ENCODE measurements at places on chromosomes 6 and 20.

DNA sequence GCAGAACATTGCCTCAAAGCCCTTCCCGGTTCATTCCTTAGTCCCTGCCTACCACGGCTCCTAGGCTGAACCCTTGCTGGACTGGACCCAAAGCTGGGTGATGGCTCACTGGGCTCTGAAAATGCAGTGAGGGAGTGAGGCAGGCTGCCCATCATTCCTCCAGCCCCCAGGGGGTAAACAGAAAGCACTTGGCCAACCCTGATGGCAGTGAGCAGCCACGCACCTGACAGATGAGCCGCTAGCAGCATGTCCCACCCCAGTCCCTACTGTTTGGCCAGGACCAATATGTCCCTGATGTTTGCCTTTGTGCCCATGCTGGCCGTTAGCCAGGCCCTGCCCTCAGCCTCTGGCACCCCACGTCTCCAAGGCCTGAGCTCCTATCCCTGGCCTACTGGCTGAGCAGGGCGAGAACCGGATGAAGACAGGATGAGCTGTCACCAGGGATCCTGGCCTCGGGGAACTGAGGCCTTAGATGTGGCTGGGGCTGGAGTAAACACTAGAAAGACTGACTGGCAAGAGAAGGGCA is 19.4 kb upstream of the BAK1 start:
- DNase-seq = no peak

- no peak for DNase-seq
Observed at GRCh38 chr20:56518721-56519398, 5.7 kb upstream of the FAM209A start.

DNA sequence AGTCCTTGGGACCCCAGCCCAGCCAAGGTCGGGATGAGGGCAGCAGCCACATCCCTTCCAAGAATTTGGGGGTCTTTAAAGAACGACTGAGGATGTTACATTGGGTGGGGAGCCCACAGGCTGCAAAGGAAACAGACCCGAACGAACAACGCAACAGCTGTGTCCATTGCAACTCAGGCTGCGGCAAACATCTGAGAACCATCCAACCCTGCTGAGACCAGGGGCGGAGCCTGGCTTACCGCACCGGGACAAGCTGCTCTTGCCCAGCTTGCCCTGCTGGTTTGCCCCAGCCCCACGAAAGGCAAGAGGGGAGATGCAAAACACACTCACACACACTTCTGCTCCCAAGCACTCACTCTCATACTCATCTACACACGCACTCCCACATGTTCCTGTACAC is 21.5 kb upstream of the TAF4 start:
- no peak for DNase-seq

- no peak for DNase-seq
Observed at GRCh38 chr6:47663462-47664216, 34.7 kb upstream of the ADGRF4 start.

DNA sequence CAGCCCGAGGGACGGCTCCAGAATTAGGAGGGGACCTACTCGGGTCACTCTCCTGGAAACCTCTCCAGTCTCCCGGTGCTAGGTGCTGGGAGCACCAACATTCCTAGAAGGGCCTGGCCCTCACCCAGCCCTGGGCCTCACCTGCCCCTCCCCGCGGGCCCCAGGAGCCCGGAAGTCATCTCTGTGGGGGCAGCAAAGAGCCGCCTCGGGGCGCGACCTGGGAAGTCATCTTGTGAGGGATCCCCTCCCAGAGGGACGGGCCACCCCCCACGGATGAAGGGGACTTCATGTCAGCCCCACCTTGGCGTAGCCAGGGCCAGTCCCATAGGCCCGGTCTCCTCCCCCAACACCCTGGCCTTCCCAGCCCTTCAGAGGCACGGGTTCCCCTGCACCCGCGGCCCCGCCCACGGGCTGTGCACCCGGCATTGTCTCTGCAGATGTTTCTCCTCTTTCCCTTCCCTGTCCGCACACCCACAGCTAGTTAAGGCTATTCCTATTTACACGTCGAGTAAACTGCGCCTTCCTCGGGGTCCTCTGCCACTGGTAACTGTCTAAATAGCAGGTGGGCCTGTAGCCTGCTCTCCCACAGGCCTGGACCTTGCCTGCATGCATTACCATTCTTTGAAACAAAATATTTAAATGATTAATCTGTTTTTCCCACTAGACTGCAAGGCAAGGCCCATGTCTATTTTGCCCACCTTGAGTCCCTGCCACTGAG is 896 bp upstream of the RNASET2 start:
- DNase-seq = no peak

DNA sequence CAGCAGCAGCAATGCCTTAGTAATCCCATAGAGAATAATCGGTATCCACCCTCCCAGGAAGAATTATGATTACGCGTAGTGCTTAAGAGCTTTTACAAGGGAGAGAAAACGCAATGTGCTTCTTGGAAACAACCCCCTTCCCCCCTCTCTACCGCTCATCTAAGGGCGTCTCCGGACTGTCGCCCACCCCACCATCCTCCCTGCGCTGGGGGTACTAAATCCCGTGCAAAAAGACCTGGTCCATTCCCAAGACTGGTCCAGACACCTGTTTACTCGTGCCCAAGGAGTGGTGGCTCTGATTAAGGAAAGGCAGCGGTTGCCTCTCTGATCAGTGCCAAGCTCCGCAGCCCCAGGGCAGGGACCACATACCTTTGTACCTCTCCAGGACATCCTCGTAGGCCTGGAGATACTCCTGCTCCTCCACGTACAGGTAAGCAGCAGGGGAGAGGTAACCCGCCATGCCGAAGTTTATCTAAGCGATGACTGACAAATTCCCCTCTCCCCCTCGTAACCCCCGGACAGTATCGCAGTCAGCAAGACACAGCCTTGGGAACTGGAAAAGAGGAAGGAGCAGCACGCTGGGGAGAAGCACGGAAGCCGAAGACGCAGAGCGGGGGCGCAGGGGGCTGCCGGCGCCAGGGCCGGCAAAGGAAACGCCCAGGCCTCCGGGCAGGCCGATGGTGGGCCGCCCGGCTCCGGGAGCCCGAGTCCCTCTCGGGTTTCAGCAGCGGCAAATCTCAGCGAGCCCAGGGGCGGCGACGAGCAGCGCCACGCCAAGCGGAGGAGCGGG is 112.0 kb upstream of the BEND6 start:
- no peak for DNase-seq

DNA sequence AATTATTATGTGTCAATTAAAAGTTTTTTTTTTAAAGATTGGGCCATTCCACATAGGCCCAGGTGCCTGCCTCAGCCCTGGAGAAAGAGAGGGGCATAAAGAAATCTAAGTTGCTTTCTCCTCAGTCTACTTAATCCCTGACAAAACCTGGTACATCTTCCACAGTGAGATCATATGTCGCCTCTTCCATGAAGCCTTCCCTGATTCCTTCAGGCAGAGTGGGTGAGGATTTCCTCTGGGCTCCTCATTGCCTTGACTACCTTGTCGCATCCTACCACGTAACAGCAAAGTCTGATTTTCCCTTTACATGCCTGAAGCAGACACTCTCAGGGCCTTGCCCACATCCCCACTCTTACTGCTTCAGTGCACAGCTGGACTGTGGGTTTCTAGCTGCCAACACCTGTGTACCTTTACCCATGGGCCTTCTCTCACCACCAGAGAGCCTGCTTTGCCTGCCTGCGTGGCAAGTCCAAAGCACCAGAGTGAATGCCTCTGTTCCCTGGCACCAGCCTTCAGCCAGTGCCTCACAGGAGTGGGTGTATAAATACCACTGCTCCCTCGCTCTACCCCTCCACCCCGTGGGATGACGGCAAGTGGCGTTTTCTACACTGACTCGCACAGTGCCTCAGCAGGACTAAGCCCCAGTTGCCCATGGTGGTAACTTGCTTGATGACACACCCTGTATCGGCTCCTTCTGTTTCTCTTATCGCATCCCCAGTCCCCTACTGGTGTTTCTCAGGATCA is 68.0 kb downstream of the EYA2 start:
- no peak for DNase-seq

GRCh38 chr6:33661106-33661838 is 40.1 kb downstream of the ITPR3 start:
- DNase-seq = no peak

GRCh38 chr20:17281478-17281877 is 54.6 kb downstream of the PCSK2 start:
- DNase-seq = no peak

GRCh38 chr6:6635291-6635690 is 46.8 kb downstream of the LY86 start:
- DNase-seq = no peak

- no peak for DNase-seq
Observed at GRCh38 chr6:2876210-2877056, 26.7 kb downstream of the SERPINB9 start.

GRCh38 chr6:170208651-170209353 is 82.1 kb downstream of the DLL1 start:
- no peak for DNase-seq

DNA sequence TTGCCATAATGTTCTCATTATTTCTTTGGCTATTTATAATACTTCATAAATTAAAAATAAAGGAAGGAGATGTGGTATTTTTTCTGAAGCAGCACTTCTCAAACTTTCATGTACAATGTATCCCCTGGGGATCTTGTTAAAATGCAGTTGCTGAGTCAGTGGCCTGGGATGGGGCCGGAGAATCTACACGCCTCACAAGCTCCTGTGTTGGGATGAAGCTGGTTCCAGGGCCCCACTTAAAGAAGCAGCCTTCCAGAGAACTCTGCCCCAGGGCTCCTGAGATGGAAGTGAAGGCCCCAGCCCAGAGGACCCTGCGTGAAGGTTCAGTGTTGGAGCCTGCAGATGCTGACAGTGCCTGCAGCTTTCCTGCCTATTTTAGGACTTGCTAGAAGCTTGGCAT is 40.1 kb upstream of the SLC23A2 start:
- DNase-seq = no peak

DNA sequence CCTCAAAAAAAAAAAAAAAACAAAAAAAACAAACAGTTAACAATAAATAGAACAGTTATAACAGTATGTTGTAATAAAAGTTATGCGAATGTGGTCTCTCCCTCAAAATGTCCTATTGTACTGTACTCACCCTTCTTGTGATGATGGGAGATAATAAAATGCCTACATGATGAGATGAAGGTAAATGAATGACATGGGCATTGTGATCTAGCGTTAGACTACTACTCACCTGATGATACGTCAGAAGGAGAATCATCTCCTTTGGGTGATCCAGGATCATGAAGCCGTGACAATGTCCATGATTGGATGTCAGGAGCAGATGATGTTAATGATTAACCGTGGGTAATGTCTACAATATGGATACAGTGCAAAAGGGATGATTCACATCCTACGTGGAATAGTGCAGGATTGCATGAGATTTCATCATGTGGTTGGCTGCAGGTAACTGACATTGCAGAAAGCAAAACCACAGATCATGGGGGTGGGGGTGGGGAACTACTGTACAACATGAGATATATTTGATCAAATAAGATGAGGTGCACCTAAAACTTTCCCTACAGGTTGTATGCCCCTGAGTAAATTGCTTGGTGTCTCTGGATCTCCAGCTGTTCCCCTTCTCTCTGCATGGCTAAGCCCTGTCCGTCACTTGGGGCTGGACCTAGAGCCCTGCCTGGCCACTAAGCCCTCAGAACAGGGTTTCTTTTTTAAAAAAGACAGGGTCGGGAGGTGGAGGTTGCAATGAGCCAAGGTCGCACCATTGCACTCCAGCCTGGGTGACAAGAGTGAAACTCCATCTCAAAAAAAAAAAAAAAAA is 6.2 kb upstream of the RBCK1 start:
- no peak for DNase-seq

DNA sequence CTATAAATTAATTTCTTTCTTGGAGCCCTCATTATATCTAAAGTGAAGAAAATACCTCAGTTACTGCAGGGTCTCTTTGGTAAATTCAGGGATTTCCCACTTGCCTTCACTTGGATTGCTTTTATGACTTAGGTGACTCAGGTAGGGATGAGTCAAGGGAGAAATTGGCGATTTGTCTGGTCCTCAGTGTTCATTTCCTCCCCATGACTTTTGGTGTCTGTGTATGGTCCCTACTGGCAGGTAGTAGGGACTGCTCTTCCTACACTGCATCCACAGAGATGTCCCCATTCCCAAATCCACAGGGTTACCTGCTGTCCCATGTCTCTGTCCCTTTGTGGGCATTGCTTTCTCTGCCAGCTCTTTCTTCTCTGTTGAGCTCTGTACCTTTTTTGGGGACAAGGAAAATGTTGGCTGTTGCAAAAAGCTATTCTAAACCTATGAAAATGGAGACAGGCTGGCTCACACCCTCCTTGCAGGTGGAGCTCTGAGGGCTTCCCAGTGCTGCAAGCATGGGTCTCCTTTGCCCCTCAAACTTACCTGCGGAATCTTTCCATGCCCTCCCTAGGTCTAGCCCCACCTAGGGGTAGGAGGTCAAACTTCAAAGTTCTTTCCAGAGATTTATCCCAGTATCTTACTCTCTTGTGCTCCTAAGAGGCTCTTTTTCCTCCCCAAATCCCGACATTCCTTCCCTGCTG is 211.9 kb downstream of the ZNF217 start:
- DNase-seq = no peak

DNA sequence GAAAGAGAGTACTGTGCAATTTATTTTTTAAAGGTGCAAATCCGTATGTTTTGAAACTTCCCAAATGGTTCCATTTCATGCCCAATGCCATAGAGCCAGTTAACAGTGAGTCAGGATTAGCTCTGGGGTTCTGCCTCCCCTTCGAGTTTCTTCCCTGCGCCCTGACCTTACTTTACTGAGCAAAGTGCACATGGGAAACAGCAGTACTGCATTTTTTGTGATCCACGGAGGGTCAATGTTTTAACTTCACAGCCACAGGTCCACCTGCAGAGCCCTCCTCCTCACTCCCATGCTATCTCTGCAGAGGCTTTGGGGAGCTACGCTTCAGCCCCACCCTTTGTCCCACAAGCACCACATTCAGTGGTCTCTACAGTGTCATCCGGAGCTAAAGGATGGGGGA is 44.0 kb upstream of the CNKSR3 start:
- DNase-seq = no peak

- DNase-seq = no peak
Observed at GRCh38 chr20:56978475-56978874, 288.0 kb downstream of the BMP7 start.

DNA sequence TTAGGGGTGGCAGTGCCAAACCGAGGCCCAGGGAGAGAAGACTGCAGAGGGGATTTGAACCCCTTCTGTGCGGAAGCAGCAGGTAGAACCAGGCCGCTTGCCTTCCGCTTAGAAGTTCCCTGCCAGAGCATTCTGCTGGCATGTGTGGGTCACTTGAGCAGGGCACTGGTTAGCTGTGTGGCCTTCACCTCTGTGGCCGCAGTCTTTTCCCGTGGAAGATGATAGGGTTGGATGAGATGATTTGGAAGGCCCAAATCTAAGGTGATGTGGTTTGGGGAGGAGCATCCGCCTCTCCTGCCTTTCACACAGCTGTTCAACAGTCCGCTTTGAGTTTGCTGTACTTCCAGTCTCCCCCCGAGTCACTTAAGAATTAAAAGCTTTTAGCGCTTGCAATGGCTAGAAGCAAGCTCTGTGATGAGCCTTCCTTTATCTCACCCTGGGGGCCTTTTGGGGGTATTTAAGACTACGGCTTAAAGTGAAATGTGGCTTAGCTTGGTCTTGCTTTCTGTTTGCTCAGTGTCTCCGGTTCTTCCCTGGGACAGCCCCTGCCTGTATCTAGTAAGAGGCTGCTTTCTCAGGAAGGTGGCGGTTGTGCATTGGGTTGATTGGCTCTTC is 743 bp downstream of the CMTR1 start:
- DNase-seq = peak; percentile 21

- no peak for DNase-seq
Observed at GRCh38 chr6:21742238-21742660, 148.7 kb downstream of the SOX4 start.

- no peak for DNase-seq
Observed at GRCh38 chr6:31896856-31897611, 464 bp downstream of the EHMT2 start.
